ENCODE measurements at places on chromosomes 4 and X.
A peak's percentile ranks its signal among the peaks of the same experiment; 100 is the strongest.

GRCh38 chr4:125832161-125832560 is 517.4 kb downstream of the FAT4 start:
- no peak for DNase-seq

DNA sequence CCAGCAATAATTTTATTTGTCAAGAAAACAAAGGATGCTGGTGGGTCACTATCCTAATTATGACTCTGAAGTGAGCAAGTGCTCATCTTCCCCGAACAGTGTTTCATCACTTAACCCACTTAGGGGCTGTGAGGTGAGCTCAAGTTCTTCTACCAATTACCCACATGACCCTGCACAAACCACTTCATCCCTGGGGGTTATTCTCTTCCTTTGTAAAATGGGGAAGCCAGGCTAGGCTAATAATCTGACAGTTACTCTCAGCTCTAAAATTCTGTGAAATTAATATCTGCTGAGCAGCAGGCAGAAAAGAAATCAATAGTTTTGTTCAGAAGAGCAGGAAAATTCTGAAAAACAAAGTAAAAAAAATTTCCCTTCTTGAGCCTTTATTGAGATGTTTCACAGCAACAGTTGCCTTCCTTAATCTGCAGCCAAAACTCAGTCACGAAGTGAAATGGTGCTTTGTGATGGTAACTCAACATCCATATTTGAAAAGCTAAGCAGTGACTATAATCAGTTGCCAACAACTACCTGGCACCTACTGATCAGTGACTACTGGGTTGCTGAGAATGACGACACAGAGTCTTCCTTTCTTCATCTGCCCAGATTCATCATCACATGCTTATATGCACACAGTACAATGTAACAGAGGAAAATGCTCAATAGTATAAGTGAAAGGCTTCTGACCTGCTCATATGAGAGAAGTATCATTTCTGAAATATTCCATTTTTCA is 24.1 kb downstream of the ATP8A1 start:
- no peak for DNase-seq

- peak; percentile 43 for DNase-seq
Measured at GRCh38 chr4:99893839-99894160, 427 bp downstream of the LAMTOR3 start.

DNA sequence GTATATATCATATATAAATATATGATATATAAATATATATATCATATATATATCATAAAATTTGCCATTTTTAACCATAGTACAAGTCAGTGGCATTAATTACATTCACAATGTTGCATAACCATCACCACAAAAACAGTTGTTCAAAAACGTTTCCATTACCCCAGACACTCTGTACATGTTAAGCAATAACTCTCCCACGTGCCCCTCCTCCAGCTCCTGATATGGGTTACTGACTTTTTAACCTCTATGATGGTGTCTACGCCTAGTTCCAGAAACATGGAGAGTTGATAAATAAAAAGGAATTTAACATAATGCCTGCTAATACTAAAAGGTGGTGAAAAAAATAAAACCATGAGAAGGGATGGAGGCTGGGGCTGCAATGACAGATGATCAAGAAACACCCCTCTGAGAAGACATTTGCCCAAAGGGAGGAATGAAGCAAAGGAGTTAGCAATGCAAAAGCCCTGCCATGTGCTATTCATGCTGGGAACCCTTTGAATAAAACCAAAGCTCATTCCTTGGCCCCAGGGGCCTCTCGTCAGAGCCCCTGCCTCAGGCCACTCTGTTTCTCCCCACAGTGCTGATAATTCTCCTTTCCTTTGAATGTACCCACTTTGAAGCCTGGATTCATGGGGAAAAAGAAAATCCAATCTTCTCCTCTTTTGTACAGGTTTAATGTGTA is 144.3 kb downstream of the NWD2 start:
- peak; percentile 64 for DNase-seq

DNA sequence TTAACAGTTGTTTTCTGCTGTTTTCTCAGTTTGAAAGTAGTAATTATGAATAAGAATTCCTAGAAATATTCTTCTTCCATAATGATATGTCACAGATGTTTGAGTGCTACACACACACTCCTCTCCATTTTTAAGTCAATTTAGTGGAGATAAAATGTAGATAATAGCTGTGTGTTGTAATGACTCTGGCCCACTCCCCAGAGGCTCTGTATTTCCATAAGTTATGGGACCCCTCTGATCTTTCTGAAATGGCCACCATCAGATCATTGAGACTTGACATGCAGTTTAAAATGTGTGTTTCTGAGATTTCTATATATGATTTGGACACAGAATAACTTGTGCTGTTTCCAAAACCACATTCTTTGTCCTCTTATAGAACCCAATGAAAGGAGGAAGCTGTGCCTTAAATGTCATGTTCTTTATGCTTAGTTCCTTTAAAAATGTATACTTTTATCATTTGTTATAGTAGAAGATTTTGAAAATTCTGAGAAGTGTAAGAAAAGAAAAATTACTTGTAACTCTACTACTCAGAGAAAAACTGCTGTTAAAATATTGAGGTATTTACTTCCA is 46.4 kb downstream of the GAB1 start:
- no peak for DNase-seq

DNA sequence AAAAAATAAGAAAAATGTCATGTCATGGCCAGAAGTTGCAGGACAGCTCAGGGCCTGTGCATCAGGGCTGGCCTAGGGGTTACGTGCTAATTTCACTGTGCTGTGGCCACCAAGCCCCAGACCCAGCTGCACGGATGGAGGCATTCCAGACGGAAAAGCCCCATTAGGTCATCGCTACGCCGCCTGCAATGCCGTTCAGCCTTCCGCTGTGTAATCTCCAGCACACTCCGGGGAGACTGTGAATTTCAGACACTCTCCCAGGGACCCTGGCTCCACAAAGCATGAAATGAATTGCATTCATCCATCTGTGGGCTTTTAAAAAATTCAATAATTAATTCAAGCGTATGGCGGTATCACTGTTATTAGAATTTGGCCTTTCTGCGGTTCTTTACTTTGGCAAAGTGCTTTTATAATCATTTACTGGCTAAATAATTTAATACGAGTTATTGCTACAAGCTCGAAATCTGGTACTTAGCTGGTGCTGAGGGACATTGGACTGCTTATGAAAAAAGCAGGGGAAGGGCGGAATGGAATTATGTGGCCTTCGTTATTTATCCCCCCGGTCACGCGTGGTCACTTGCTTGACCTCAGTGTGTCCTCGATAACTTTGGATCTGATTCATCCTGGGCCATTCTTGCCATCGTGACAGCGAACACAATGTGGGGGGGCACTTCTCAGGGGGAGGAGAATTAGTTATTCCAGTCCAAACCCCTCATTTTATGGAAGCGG is 9.0 kb upstream of the NSG1 start:
- DNase-seq = no peak

GRCh38 chr4:109912706-109913595 is at the start of gene EGF:
Gene EGF, plus strand, starts transcription at chr4:109912883. Its CDS starts 453 bp downstream, at chr4:109913336.
- peak; percentile 45 for DNase-seq

GRCh38 chrX:43141885-43142284 is 363.9 kb upstream of the PPP1R2C start:
- DNase-seq = no peak

- DNase-seq = peak; percentile 84
Measured at GRCh38 chr4:70734168-70734954, 12.6 kb downstream of the RUFY3 start.

GRCh38 chr4:15188605-15189539 is 186.6 kb downstream of the CPEB2 start:
- DNase-seq = peak; percentile 14

GRCh38 chr4:17033025-17033767 is 134.8 kb upstream of the LDB2 start:
- no peak for DNase-seq

DNA sequence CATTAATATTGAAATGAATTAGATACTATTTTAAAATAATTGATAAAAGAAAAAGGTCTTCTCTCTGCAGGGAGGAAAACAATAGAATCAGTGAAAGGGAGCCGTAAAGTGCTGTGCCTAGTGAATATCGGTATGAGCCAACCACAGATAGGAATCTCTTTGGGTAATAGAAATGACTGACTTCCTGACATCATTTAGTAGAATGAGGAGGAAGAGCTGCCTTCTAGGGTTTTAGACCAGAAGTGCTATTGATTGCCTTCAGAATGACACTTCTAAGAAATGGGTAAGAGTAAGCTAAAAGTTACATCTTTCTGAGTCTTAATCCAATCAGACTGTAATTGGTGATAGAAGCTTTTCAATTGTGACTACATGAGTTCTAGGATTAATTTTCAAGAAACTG is 134.0 kb upstream of the MAP9 start:
- no peak for DNase-seq

DNA sequence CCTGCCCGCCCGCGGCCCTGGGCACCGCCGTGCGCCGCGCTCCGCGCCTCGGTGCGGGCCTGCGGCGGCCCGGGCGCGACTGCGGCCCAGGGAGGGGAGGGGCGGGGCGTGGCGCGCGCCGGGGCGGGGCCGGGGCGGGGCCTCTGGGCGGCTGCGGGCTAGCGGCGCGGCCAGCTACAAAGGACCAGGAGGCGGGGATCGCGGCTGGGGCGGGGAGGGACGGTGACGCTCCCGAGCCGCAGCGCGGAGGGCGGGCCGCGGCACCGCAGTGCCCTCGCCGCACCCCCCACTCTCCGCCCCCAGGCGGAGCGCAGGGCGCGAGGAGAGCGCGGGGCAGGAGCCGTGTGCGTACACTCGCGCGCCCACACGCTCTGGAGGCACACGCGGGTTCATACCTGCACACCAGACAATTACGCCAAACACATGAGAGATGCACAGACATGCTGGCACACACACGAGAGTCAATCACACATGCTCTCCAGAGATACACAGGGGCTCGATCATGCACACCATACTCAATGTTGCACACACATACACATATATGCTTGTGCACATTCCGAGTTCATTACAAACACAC is at the start of gene CRMP1:
TSS of gene CRMP1 (minus strand) at position 83 of the 577 bp plus-strand sequence. CDS start 117 bp downstream, outside the sequence.
- DNase-seq = peak; percentile 3

GRCh38 chrX:79133904-79134303 is 10.6 kb upstream of the GPR174 start:
- DNase-seq = no peak

- DNase-seq = no peak
Measured at GRCh38 chrX:2652106-2652505, 39.0 kb upstream of the CD99 start.

GRCh38 chrX:15373976-15374375 is 10.2 kb downstream of the VEGFD start:
- DNase-seq = no peak

GRCh38 chr4:151576627-151577026 is 167.7 kb downstream of the FHIP1A start:
- no peak for DNase-seq

- DNase-seq = no peak
Measured at GRCh38 chr4:18077808-18078207, 56.3 kb upstream of the LCORL start.

DNA sequence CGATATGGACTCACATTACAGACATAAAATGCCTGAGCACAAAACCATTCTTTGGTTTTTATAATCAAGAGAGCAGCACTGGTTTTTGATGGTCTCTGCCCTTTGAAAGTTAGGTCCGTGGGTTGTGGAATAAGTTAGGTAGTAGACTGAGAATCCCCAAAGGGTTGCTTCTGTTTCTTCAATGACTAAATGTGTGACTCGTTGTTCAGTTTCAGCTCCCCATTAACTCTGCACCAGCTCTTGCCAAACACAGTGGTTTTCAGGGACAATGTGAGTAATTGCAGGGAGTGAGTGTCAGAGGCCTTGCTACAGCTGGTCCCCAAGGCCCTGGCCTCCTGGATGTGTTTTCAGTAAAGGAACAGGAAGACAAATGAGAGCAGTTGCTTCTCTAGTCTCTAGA is 24.8 kb downstream of the SMIM20 start:
- DNase-seq = peak; percentile 85

DNA sequence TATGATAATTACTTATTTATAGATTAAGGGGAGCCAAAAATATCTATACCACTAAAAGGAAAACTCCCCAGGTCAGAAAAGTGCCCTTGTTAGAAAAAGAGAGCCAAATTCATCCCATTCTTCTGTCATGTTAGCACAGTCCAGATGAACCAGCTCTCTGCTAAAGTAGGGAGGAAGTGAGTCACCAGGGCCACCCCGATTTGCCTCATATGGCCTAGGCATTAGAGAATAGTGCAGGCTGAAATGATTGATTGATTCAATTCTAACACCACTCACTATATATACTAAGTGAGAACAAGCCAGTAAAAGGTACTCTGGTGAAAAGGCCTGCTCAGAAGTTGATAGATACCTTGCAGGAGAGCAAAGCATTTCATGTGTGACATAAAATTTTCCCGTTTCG is 94.5 kb downstream of the SRPX start:
- DNase-seq = no peak

- DNase-seq = no peak
Measured at GRCh38 chrX:103613362-103613890, 5.7 kb downstream of the TCEAL3 start.

GRCh38 chrX:148661035-148661434 is 160.6 kb downstream of the AFF2 start:
- no peak for DNase-seq

- no peak for DNase-seq
Measured at GRCh38 chrX:31670245-31670644, 598.4 kb upstream of the FTHL17 start.

GRCh38 chrX:38041237-38041636 is 34.9 kb downstream of the SYTL5 start:
- no peak for DNase-seq

DNA sequence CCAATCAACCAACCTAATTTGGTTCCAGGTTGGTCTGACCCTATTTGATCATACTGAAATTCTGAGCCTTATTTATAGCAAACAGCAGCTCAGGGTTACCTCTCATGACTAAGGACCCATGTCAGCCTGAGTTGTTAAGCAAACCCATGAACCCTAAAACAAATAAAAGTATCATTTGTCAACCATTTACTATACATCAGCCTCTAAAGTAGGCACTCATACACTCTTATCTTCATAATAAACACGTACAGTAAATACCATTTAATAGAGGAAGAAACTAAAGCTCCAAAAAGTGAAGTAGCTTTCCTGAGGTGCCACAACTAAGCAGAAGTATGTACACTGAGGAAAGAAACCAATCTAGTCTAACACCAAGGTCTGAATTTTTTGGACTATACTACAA is 25.2 kb downstream of the MANBA start:
- DNase-seq = no peak

- DNase-seq = no peak
Measured at GRCh38 chrX:54659547-54659946, 129.5 kb downstream of the GNL3L start.

- peak; percentile 25 for DNase-seq
Measured at GRCh38 chr4:168797738-168798375, 212.2 kb downstream of the CBR4 start.

GRCh38 chr4:87232216-87232615 is 11.8 kb upstream of the KLHL8 start:
- no peak for DNase-seq

- DNase-seq = no peak
Measured at GRCh38 chrX:115363372-115363771, 73.9 kb downstream of the LUZP4 start.

DNA sequence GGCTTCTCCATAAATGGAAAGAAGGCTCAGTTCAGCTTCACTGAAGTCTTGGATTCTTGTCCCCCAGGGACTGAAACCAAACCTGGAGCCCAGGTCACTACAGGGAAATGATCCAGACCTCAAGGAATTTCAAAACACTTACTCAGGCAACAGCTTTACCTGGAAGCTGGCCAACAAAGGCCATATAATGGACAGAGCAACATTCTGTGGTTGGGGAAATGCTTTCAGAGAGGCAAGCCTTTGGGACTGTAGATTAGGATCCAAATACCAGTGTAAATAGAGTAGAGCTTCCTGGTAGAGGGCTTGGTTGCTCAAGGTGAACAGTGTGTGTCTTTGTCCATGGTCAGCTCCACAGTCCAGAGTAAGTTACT is 57.0 kb upstream of the PROM1 start:
- no peak for DNase-seq
